ENCODE measurements at places on chromosomes 3 and 15.

GRCh38 chr15:43954181-43954621 lies 127.4 kb downstream of the WDR76 start:
- no peak for DNase-seq

- no peak for DNase-seq
These were observed 93.1 kb downstream of the DNASE1L3 start for GRCh38 chr3:58117561-58118181.

DNA sequence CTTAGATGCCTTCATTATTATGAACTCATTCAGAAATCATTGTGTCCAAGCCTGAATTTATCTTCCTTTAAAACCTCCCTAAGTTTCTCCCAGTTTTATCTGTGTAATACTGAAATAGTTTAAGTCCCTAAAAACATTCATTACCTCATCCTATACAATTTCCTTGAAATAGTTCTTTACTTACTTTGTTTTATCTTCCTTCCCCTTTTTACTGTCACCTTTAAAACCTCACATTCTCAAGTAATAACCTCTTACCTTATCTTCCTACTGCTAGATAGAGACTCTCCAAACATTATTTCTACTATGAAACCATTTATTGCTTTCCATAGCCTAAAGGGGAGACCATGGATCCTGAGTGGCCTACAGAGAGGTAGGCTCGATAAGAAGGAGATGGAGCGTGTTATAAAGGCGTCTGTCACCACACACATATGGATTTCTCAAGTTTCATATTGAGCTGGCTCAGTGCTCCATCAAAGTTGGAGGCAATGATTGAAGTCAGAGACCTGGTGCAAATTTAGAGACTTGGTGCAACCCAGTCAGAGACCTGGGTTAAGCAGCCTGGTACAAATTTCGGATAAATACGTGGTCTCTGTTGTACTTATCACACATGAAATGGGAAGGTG lies 140.4 kb downstream of the NFKBIZ start:
- no peak for DNase-seq

GRCh38 chr3:64437131-64437530 lies 211.9 kb upstream of the PRICKLE2 start:
- no peak for DNase-seq

- DNase-seq, result no peak
These were observed 77.5 kb upstream of the IL12A start for GRCh38 chr3:159910991-159911663.

DNA sequence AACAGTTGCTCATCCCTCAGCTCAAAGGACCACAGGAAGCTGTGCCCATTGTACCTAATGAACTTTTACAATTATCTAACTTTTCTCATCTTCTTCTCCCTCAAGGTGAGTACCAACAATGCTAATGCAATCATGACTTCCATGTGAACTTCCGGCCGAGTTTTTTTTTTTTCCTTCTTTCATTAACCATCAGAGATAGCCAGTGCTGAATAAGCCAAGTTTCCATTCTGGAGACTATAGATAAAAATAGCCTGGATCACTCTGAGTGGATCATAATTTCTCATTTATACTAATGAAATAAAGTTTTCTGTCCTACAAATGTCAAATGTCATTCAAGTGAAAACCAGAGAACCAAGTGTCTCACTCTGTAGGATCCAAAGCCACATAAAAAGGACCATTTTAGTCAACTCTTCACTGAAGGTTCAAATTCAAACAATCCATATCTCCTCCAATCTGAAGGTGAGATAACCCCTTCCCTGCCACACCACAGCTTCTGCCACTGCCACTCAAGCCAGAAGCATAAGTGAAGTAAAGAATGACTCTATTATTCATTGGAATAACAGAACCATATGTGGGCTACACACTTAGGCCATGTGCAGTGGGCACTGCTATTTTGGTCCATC lies 5.5 kb downstream of the SUMF1 start:
- no peak for DNase-seq

DNA sequence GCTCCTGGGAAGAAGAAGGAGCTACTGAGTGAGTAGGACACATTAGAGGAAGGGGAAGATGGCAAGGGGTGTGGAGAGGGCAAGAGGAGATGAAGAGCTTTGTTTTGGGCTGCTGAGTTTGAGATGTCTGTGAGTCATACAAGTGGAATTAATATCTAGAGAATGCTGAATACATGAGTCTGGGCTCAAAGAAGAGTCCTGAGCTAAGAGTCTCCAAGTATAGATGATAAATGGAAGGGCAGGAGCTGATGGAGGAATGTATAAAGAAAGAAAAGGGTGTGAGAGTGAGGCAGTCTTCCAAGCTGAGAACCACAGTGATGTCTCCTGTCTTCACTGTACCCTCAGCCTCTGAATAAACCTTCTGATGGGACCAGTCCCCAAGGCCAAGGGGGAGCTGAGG lies 205.5 kb upstream of the MRPL3 start:
- no peak for DNase-seq

DNA sequence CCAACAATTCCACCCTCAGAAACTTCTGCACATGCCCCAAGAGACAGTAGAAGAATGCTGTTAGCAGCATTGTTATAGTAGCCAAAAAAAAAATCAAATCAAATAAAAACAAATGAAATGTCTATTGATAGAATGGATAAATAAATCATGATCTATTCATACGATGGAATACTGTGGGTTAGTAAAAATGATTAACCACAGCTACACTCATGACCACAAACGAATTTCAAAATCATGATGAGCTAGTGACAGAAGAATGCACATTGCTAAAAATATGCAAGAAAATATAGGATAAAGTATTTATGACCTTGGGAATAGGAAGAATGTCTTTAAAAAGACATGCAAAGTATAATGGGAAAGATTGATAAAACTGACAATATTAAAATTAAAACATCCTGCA lies 57.5 kb upstream of the ACAN start:
- DNase-seq, result no peak

DNA sequence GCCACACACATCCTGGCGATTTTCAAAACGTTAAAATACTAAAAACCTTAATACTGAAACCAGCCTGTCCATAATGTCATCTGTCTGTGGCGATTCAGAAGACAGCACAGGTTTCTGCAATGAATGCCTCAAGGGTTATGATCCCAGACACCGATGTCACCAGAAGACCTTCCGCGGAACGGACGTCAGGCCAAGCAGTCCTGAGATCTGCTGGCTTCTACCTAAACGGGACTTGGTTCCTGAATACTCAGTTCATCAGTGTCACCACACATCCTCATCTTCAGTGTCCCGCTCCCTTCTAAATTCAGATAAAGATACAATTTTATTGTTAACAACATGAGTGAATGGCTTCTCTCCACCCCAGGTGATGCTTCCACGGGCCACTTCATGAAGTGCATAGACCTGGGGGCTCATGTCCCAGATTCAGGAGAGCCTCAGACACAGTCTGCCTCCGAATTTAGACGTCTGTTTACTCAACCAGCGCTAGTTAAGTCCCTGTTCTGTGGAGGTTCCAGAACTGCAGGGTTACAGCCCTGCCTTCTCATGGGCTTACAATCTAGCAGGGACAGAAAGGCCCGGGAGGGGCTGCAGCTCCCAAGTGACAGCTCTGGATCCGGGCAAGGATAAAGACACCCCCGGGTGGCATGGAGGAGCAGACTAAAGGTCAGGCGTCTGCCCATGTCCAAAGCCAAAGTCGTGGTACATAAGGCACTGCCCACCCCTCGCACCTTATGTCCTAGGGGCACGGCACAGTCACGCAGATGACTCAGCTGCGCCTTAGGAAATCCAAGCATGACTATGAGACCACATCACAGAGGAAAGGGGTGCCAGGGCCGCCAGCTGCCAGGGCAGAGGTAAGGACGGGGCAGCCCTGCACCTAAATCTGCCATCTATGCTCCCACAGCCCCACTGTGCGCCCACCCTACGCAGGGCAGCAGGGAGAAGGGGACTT lies 75.9 kb downstream of the VGLL4 start:
- DNase-seq, result no peak

DNA sequence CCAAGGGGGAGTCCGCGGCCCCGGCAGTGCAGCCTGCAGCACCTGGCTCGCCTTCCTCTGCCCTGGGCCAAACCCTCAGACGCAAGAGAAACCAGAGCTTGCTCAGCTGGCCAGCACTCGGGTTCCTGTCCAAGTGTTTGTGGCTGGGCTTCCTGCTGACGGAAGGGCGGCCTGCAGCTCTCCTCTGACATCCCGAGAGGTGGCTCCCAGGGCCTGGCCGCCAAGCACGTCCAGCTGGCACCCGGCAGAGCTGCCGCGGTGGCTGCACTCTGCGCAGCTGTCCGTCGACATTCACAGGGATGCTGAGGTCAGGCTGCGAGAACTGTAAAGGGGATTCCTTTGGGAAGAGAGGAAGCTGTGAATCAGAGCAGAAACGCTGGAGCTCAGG lies 85.6 kb downstream of the CPN2 start:
- no peak for DNase-seq

DNA sequence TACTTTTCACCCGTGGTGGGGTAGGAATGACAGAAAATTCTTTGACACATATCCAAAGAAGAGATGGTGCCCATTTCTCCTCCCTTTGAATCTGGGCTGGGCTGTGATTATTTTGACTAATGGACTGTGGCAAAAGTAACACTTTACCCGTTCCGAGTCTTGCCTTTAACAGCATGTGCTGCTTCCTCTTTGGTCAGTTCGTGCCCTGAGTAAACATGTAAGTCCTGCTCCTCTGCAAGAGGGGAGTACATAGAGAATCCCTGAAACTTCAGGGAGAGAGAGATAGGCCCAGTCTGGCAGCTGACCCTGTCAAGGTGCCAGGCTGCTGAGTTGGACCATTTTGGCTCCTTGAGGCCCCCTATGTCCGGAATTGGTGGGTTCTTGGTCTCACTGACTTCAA lies 243.1 kb downstream of the EPHB1 start:
- no peak for DNase-seq

DNA sequence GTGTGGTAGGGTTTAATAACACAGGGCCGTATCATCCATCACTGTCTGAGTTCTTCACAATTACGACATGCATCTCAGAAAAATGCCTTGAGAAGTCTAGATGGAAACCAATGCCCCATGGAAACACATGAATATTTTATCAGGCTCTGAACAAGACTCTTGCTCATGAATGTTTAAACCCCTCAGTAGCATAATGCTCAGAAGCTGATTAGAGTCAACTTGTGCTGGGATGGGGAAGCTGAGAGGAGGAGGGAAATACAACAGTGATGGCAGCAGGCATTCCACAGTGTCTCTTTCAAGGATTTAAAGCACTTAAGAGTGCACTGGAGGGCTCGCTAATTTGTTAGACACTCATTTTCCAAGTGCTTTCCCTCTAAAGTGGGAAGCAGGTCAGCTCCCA lies 3.8 kb downstream of the GPR156 start:
- DNase-seq, result no peak

GRCh38 chr3:195762249-195762585 lies 41.4 kb downstream of the MUC20 start:
- no peak for DNase-seq

- DNase-seq, result no peak
These were observed 157.9 kb downstream of the SUCNR1 start for GRCh38 chr3:152031321-152031720.

- DNase-seq, result no peak
These were observed 172.9 kb upstream of the NSMCE3 start for GRCh38 chr15:29442532-29442931.

DNA sequence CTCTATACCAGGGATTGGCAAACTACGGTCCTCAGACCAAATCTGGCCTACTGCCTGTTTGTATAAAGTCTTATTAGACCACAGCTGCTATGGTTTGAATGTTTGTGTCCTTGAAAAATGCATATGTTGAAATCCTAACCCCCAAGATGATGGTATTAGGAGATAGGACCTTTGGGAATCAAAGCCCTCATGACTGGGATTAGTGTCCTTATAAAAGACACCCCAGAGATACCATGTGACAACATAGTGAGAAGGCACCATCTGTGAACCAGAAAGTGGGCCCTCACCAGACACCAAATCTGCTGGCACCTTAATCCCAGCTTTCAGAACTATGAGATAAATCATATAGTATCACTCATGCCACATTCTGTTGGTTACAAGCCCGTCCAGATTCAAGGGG lies 7.4 kb downstream of the HMCES start:
- no peak for DNase-seq

- DNase-seq, result no peak
These were observed 371.9 kb upstream of the RARB start for GRCh38 chr3:25056036-25056755.

DNA sequence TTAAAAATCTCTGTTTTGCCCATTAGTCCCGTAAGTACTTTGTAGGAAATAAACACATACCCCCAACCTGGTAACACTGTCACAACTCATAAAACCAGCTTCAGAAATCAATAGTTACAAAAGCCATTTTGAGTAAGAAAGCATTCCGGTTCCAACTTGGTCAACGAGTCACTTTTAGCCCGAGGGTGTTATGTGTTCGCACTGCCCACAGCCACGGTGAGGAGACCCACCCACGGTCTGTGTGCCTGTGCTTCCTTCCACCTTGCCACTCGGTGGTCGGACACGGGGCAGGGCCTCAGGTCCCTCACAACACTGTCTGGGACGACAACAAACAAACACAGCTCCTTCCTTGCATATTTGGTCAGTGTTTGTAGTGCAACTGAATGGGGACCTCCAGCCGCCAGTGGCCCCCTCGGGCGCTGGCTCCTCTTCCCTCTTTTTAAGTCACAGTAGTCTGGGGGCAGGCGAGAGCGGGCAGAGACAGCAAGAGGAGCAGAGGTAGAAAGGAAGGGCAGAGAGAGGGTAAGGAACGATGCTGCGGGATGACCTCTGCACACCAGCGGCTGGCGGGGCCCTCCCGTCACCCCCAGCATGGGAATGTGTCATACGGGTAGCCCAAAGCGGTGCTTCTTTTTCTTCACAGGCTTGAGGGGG lies 5.2 kb upstream of the MUSTN1 start:
- DNase-seq, result no peak

DNA sequence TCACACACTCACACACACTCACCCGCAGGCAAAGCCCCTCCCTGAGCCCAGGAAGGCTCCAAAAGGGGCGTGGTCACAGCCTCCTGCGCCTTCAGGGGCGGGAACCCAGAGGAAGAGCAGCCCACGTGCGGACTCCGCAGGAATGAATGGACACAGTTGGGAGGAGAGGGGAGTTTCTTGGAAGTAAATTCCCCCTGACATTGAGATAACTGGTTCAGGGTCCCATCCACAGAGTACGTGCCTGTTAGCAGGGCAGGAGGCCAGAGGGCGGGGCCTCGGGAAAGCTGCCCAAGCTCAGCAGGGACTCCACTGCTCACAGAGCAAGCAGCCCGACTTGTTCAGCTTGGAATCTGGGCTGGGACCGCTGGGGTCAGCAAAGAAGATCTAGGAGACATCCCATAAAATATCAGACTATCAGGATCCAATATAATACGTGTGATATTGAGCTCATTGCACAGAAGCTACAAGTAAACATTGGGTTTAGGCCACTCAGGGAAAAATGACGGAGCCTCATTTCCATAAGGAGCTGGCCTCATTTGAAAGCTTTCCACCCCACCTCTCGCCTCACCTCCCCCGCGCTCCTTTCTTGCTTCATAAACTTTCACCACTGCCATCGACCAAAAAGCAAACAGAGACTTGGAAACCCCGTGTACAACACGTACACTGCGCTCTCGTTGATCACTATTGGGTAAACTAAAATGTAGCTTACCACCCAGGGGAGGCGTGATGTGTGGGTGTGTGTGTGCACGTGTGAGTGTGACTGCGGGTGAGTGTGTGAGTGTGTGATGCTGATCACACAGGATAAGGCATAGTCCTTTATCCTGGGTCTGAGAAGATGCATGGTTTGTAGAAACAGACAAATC lies 36.0 kb downstream of the TM2D3 start:
- no peak for DNase-seq

- no peak for DNase-seq
These were observed 191.6 kb downstream of the NLGN1 start for GRCh38 chr3:173589116-173589515.

Measured in activated CD4-positive, alpha-beta T cell treated with anti-CD3 and anti-CD28 coated beads for 4 hours (primary cell).